ENCODE measurements at places on chromosomes 7 and 10.
A peak's percentile ranks its signal among the peaks of the same experiment; 100 is the strongest.

GRCh38 chr10:45444022-45444421 lies 70.0 kb downstream of the ALOX5 start:
- no peak for DNase-seq

DNA sequence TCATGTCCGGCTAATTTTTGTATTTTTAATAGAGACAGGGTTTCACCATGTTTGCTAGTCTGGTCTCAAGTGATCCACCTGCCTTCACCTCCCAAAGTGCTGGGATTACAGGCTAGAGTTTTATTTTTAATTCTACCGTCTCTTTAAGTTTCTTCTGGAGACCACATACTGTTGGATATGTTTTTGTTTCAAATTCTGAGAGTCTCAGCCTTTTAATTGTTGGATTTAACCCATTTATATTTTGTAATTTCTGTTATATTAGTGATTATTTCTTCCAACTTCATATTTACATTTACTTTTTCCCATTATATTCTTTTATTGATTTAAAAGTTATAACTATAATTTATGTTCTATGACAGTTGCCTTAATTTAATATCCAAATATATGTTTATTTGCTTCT lies 139.4 kb downstream of the BMS1 start:
- no peak for DNase-seq

- no peak for DNase-seq
Observed at GRCh38 chr7:47153576-47153975, 428.3 kb downstream of the TNS3 start.

GRCh38 chr7:102279537-102280400 lies 6.9 kb upstream of the SH2B2 start:
- peak; percentile 60 for DNase-seq

GRCh38 chr7:143300959-143301935 lies 13.1 kb downstream of the CASP2 start:
- no peak for DNase-seq

DNA sequence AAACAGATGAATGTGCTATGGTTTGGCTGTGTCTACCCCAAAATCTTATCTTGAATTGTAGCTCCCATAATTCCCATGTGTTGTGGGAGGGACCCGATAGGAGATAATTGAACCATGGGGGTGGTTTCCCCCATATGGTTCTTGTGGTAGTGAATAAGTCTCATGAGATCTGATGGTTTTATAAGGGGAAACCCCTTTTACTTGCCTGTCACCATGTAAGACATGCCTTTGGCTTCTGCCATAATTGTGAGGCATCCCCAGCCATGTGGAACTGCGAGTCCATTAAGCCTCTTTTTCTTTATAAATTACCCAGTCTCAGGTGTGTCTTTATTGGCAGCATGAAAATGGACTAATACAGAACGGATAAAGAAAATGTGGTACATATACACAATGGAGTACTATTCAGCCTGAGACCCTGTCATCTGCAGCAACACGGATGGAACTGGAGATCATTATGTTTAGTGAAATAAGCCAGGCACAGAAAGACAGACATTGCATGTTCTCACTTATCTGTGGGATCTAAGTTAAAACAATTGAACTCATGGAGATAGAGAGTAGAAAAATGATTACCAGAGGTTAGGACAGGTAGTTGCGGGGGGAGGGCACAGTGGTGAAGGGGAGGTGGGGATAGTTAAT lies 587.6 kb upstream of the NRP1 start:
- no peak for DNase-seq

GRCh38 chr10:61819208-61819607 lies 82.3 kb upstream of the ARID5B start:
- DNase-seq, result no peak

Measured in GM18507 (cell line).